ENCODE measurements at places on chromosomes 1 and 21.
A peak's percentile ranks its signal among the peaks of the same experiment; 100 is the strongest.

DNA sequence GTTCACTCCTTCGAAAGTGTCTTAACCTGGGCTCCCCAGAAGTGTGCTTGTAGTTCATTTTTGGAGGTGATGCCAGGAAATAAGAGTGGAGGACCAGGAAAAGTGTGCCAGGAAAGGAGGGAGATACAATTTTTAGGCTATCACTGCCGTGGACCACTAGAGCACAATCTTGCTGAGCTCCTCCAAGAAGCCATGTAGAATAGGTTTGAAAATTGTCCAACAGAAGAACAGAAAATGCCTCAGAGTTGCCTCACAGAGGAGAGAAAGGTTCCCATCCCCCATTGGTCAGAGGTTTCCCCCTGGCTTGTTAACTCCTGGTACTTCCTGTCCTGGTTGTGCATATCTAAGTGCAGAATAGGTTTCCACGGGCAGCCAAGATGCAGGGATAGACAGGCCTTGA is 41.6 kb downstream of the CATSPERE start:
- no peak for DNase-seq
- H3K4me3 ChIP-seq = no peak overlapping the region
- H3K27me3 ChIP-seq = peaks cover 3% of the 10 kb centered on the region
- no peaks in the 10 kb centered on the region for H3K36me3 ChIP-seq

DNA sequence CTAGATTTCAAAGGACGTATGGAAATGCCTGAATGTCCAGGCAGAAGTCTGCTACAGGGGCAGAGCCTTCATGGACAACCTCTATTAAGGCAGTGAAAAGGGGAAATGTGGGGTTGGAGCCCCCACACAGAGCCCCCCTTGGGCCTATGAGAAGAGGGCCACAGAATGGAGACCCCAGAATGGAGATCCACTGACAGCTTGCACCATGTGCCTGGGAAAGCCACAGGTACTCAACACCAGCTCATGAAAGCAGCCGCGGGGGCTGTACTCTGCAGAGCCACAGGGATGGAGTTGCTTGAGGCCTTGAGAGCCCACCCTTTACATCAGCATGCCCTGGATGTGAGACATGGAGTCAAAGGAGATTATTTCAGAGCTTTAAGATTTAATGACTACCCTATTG is 108.7 kb downstream of the DMRTB1 start:
- H3K27me3 ChIP-seq = peaks cover 34% of the 10 kb centered on the region
- H3K36me3 ChIP-seq = no peaks in the 10 kb centered on the region
- H3K4me3 ChIP-seq = no peak overlapping the region

GRCh38 chr1:169009666-169010065 is 96.8 kb upstream of the ATP1B1 start:
- no peaks in the 10 kb centered on the region for H3K36me3 ChIP-seq
- no peak for DNase-seq
- H3K27me3 ChIP-seq = peaks cover 5% of the 10 kb centered on the region
- H3K27ac ChIP-seq = peak overlapping the region; percentile 13
- H3K4me1 ChIP-seq = peaks cover 22% of the 10 kb centered on the region
- H3K4me3 ChIP-seq = no peak overlapping the region

DNA sequence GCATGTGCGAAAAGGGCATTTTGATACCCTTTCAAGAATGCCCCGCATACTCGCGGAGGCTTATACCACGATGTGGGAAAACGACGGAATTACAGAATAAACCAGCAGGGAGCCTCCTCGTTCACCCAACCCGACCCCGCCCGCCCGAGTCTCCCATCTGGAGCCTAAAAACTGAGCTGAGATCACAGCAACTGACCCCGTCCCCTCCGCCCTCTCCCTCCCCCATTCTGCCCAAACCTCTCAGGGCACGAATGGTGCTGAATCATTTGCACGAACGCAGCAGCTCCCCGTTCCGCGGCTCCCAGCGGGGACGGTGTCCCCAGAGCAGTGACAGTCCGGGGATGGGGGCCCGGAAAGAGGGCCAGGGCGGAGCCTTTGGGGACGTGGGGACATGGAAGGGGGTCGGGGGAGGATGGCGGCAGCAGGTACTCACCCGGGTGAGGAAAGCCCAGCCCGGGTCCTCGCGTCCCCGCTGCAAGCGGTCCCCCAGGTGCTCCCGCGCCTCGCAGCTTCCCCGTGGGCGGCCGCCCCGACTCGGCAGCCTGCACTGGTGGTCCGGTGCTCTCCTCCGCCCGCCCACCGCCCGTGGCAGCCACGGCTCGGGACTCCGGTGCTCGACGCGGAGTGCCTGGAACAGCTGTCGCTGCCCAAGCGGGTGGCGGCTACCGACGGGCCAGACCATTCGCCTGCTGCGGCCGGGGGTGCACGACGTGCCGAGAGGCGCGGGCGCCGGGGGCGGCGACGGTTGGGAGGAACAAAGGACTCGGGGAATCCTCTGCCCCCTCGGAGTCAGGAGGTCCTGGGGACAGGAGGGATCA is at the start of gene TTLL7:
Gene TTLL7, minus strand, starts transcription at position 635 of the 818 bp plus-strand sequence. CDS start 46,921 bp downstream, outside the sequence.
- peak within 1 kb of the TSS; percentile 56 for H3K27ac ChIP-seq
- H3K4me3 ChIP-seq = peak within 1 kb of the TSS; percentile 89
- no peaks in the 10 kb centered on the region for H3K36me3 ChIP-seq
- H3K4me1 ChIP-seq = peaks cover 24% of the 10 kb centered on the region
- peaks cover 60% of the 10 kb centered on the region for H3K27me3 ChIP-seq

- H3K4me3 ChIP-seq = peak overlapping the region; percentile 60
- no peaks in the 10 kb centered on the region for H3K27me3 ChIP-seq
- peak overlapping the region; percentile 87 for H3K27ac ChIP-seq
- no peak for DNase-seq
- H3K36me3 ChIP-seq = peaks cover 18% of the 10 kb centered on the region
Observed at GRCh38 chr1:88867743-88868521, 23.4 kb downstream of the GTF2B start.

- no peak overlapping the region for H3K4me3 ChIP-seq
- no peak overlapping the region for H3K27ac ChIP-seq
- DNase-seq = no peak
Observed at GRCh38 chr1:160416369-160416768, 16.0 kb downstream of the VANGL2 start.

DNA sequence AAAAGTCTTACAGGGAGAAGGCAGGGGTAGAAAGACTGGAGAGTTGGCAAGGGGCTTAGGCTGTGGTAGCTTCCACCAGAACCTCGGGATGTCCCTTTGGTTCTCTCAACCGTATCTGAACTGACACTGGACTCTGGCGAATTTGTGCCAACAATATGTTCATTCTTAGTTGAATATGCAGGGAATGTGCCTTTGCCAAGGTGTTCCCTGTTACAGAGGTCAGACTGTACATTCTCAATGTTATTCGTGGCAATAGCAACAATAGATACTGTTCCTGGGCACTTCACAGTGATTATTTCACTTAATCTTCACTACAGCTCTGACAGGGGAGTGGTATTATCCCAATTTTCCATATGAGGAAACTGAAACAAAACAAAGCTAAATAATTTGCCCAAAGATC is 51.5 kb upstream of the RAB3GAP2 start:
- H3K4me1 ChIP-seq = no peaks in the 10 kb centered on the region
- DNase-seq = no peak
- no peak overlapping the region for H3K27ac ChIP-seq
- H3K36me3 ChIP-seq = no peaks in the 10 kb centered on the region
- peaks cover 18% of the 10 kb centered on the region for H3K27me3 ChIP-seq
- no peak overlapping the region for H3K4me3 ChIP-seq

- no peak overlapping the region for H3K4me3 ChIP-seq
- no peaks in the 10 kb centered on the region for H3K27me3 ChIP-seq
- H3K36me3 ChIP-seq = no peaks in the 10 kb centered on the region
- no peaks in the 10 kb centered on the region for H3K4me1 ChIP-seq
- no peak for DNase-seq
Observed at GRCh38 chr1:233520261-233521191, 93.4 kb upstream of the KCNK1 start.

GRCh38 chr1:167416506-167416905 is 101.8 kb downstream of the CD247 start:
- DNase-seq = no peak
- H3K36me3 ChIP-seq = peaks cover 18% of the 10 kb centered on the region
- no peak overlapping the region for H3K27ac ChIP-seq
- H3K4me3 ChIP-seq = no peak overlapping the region
- H3K27me3 ChIP-seq = no peaks in the 10 kb centered on the region

GRCh38 chr1:184941735-184942134 is 32.6 kb downstream of the NIBAN1 start:
- H3K4me3 ChIP-seq = no peak overlapping the region
- H3K27me3 ChIP-seq = no peaks in the 10 kb centered on the region
- peaks cover 7% of the 10 kb centered on the region for H3K36me3 ChIP-seq
- DNase-seq = no peak

- peaks cover 2% of the 10 kb centered on the region for H3K36me3 ChIP-seq
- H3K27me3 ChIP-seq = peaks cover 12% of the 10 kb centered on the region
- H3K4me1 ChIP-seq = peaks cover 11% of the 10 kb centered on the region
Observed at GRCh38 chr1:214367841-214368240, 86.9 kb downstream of the SMYD2 start.

DNA sequence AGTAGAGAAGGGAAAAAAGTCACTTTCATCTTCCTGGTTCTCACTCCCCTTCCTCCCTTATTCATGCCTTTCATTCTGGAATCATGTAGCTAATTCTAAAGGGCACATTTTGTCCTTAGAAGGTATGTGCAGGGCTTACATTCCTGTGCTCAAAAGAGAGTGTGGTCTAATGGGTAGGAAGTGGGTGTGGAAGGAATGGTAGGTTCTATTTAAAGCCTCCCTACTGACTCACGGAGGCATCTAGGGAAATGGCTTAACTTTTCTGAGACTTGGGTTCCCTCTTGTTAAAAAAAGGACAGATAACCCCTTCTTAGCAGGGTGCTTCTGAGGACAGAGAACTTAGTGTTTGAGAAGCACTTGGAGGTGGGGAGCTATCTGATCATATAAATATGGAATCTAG is 249.3 kb upstream of the DUSP10 start:
- no peaks in the 10 kb centered on the region for H3K27me3 ChIP-seq
- H3K4me3 ChIP-seq = no peak overlapping the region
- peaks cover 40% of the 10 kb centered on the region for H3K4me1 ChIP-seq
- DNase-seq = no peak

DNA sequence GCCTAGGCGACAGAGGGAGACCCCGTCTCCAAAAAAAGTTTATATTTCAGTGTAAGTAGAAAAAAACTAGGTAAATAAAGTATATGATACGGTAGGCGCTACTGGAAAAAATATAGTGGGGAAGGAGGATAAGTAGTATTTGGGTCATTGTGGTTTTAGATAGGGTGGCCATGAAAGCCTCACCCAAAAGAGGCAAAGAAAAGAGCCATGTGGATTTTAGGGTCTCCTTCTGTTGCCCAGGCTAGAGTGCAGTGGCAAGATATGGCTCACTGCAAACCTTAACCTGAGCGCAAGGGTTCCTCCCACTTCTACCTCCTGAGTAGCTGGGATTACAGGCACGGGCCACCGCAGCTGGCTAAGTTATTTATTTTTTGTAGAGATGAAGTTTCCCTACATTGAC is 17.1 kb downstream of the LEPR start:
- H3K27ac ChIP-seq = no peak overlapping the region
- H3K36me3 ChIP-seq = peaks cover 12% of the 10 kb centered on the region
- H3K27me3 ChIP-seq = no peaks in the 10 kb centered on the region
- H3K4me1 ChIP-seq = peaks cover 5% of the 10 kb centered on the region
- DNase-seq = no peak

- H3K27ac ChIP-seq = no peak overlapping the region
- DNase-seq = no peak
- peaks cover 27% of the 10 kb centered on the region for H3K4me1 ChIP-seq
Observed at GRCh38 chr1:154414606-154415005, 9.5 kb downstream of the IL6R start.

DNA sequence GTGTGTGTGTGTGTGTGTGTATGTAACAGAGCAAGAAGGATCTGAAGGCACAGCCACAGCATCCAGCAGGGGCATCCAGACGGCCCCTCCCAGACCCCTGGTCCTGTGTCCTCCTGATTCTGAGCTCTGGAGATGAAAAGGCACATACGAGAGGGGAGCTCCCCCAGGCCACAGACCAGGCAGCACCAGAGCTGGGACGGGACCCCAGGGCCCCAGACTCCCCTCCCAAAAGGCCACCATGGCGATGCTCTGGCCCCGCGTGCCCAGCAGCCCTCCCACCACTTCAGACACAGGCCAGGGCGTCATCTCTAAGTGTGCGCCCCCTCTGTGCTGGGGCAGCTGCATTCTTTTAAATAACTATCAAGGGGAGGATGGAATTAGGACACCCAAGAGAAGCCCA is 245.8 kb downstream of the MATN1 start:
- no peak overlapping the region for H3K4me3 ChIP-seq
- H3K27ac ChIP-seq = no peak overlapping the region
- no peaks in the 10 kb centered on the region for H3K4me1 ChIP-seq
- H3K27me3 ChIP-seq = no peaks in the 10 kb centered on the region
- no peak for DNase-seq

DNA sequence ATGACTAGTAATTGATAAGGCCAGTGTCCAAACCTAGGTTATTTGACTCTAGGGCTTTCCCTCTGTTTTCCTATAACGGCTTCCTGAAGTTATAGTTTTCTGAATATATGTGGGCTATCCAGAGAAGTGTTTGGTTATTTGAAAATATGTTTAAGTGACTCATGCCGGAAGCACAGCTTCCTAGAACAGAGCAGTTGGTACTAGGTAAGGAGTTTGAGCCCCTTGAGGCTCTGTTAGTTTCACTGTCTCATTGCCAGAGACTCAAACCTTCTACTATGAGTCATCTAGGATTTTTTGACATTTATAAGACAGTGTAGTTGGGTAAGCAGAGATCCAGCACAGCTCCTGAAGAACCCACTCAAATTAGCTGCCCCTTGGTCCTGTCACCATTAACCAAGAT is 27.1 kb upstream of the LEPR start:
- peak; percentile 30 for DNase-seq
- H3K4me3 ChIP-seq = peak overlapping the region; percentile 35
- H3K27me3 ChIP-seq = no peaks in the 10 kb centered on the region
- H3K36me3 ChIP-seq = peaks cover 29% of the 10 kb centered on the region
- H3K4me1 ChIP-seq = peaks cover 96% of the 10 kb centered on the region

GRCh38 chr1:15355968-15356625 is 53.6 kb upstream of the EFHD2 start:
- H3K27ac ChIP-seq = no peak overlapping the region
- H3K36me3 ChIP-seq = no peaks in the 10 kb centered on the region
- no peak overlapping the region for H3K4me3 ChIP-seq

DNA sequence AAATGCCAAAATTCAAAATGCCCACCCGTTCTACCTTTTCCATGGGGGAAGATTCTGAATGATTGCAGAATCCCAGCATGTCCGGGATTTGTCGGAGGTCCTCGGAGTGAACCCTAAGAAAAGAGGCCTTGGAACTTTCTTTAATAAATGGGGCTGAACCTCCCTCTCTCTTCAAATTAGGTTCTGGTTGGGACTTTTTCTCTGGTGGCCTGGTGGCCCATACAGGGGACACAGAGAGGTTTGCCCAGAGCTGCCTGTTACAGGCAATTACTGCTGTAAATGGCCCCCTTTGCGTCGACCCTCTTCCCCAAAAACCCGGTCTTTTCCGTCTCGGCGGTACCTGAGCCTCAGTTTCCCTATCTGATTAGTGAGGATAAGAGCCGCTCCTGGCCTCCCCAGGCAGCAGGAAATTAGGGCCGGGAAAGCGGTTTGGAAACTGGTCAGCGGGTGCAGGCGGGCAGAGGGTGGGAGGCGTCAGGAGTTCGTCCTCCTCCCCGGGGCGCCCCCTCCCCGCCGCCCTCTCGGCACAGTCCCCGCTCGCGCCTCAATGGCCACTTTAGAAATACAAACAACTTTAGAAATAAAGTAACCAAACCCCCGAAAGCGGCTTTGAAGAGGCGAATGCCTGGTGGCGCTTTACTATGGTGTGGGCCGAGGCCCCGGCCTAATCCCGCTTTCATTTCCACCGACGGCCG is 15.6 kb downstream of the PAX7 start:
- no peak overlapping the region for H3K27ac ChIP-seq
- peaks cover 2% of the 10 kb centered on the region for H3K4me1 ChIP-seq
- no peaks in the 10 kb centered on the region for H3K36me3 ChIP-seq
- no peak overlapping the region for H3K4me3 ChIP-seq
- DNase-seq = no peak

All from activated T-helper 1 cell treated with anti-CD3 and anti-CD28 coated beads, Interleukin-12 subunit alpha, Interleukin-12 subunit beta, Interleukin-2, Interleukin-4 antibody, amounts not matched to agents 30 ng/mL and 10 ng/mL and 1 ng/mL, durations not matched to agents 14 hours and 24 hours and 36 hours (primary cell).